ENCODE measurements at places on chromosomes 1 and 21.

DNA sequence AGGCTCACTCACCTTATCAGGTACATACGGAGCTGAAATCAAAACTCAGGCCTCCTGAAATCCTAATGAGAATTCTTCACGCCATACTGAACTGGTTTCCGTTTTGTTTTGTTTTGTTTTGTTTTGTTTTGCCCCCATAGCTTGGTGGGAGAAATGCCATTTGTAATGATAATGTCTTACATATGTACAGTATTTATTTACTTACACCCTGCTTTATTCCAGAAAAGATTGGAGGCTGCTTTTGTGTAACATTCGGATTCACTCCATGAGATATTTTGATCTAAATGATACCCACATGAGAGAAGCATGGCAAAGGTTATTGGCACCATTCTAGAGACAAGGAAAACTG lies 84.7 kb downstream of the EPHB2 start:
- no peak for DNase-seq

DNA sequence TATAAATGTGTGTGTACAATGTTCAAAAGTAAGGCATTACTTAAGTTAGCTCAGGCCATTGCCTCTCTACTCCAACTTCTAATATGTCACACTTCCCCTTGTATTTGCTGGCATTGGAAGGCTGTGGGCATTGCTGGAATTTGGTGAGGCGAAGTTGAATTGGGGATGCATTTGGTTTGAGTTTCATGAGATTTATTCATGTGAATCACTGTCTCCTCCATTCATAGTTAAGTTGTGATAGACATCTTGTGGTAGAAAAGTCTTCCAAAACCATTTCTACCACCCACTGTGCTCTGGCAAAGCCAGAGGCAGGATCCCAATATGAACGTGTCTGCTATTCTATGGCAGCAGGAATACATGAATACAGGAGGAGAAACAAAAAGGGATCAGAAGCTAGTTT lies 397.8 kb upstream of the USP24 start:
- no peak for DNase-seq

DNA sequence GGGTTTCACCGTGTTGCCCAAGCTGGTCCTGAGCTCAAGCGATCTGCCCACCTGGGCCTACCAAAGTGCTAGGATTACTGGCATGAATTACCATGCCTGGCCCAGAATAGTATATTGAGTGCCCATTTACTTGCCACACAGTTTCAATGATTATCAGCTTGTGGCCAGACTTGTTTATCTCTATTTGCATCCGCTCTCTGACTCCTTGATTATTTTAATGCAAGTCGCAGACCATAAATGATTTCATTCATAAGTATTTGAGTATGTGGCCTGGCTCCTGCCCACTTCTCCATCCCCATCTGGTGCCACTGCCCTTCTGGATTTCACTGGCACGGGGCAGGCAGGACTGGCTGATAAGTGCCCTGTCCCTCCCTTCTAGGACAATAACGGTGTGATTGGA lies 18.2 kb upstream of the TRNAU1AP start:
- DNase-seq, result no peak

GRCh38 chr1:184878002-184878401 lies 96.3 kb downstream of the NIBAN1 start:
- DNase-seq, result no peak

DNA sequence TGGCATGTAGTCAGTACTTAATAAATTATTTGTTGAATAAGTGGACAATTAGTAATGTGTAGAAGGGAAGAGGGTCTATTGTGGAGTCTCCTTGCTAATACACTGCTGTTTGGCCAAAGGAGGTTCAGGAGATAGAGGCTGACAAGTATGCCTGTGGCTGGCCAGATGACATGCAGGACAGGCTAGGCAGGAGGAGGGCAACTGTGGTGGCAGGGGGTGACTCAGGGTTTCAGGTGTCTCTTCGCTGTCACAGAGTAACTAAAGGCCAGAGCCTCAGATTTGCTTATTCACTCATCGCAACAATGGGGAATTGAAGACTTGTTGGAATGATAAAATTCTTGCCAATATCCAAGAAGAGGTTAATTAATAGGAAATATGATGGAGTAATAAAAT lies 33.1 kb downstream of the THRAP3 start:
- DNase-seq, result no peak

GRCh38 chr1:197465528-197466327 lies 197.7 kb downstream of the CRB1 start:
- DNase-seq, result no peak
